ENCODE measurements at places on chromosomes 4 and X. TPM values are rescaled to one million over a fixed set of nuclear protein-coding genes. Genes with fewer than 3 reads are reported as not detected.

GRCh38 chr4:123284168-123284567, 112.4 kb upstream of the SPRY1 start:
- DNase-seq = no peak

Gene PCDH18
- total RNA-seq = 181 TPM

Gene HOPX
- under 0.01 TPM for total RNA-seq

Gene C1QTNF7
- 1.7 TPM for total RNA-seq

All from fibroblast of villous mesenchyme (primary cell).